ENCODE measurements at places on chromosomes 13 and 19. TPM values are rescaled to one million over a fixed set of nuclear protein-coding genes. Genes with fewer than 3 reads are reported as not detected.

- H3K27me3 ChIP-seq, result no peaks in the 10 kb centered on the region
- no peak overlapping the region for H3K27ac ChIP-seq
- H3K36me3 ChIP-seq, result no peaks in the 10 kb centered on the region
Measured at GRCh38 chr19:28396287-28396831, 816.6 kb downstream of the UQCRFS1 start.

GRCh38 chr13:49821216-49822009, 28.9 kb upstream of the KPNA3 start:
- peaks cover 4% of the 10 kb centered on the region for H3K27me3 ChIP-seq
- no peak overlapping the region for H3K4me3 ChIP-seq
- peak; percentile 51 for DNase-seq
- no peaks in the 10 kb centered on the region for H3K36me3 ChIP-seq
- H3K27ac ChIP-seq, result no peak overlapping the region
- no peaks in the 10 kb centered on the region for H3K4me1 ChIP-seq

DNA sequence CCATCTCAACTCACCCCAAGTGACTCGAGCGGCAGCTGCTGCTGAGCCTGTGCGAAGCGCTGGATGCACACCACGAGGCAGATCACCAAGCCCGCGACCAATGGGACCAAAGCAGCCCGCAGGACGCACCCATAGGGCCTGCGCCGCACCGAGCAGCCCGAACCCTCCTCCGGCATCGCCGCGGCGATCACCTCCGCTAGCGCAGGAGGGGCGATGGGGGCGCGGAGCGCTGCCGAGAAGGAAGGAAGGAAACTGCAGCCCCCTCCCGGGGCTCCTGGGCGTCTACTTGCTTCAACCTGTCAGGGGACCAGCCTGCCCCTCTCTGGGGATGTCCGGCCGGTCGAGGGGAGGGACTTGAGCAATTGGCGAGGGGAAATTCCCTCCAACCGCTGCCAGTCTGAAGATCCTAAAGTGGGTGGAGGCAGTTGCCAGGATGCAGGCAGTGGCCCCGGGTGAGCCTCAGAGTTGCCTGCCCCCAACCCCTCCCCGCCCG, at the start of gene CD70:
TSS of gene CD70 (minus strand) at position 324 of the 493 bp plus-strand sequence. CDS start at position 176, 148 bp downstream.
- peak within 1 kb of the TSS; percentile 61 for H3K4me3 ChIP-seq
- H3K4me1 ChIP-seq, result peaks cover 55% of the 10 kb centered on the region
- peaks cover 9% of the 10 kb centered on the region for H3K27me3 ChIP-seq
- H3K36me3 ChIP-seq, result no peaks in the 10 kb centered on the region
- H3K27ac ChIP-seq, result peak within 1 kb of the TSS; percentile 58
- peak; percentile 41 for DNase-seq

DNA sequence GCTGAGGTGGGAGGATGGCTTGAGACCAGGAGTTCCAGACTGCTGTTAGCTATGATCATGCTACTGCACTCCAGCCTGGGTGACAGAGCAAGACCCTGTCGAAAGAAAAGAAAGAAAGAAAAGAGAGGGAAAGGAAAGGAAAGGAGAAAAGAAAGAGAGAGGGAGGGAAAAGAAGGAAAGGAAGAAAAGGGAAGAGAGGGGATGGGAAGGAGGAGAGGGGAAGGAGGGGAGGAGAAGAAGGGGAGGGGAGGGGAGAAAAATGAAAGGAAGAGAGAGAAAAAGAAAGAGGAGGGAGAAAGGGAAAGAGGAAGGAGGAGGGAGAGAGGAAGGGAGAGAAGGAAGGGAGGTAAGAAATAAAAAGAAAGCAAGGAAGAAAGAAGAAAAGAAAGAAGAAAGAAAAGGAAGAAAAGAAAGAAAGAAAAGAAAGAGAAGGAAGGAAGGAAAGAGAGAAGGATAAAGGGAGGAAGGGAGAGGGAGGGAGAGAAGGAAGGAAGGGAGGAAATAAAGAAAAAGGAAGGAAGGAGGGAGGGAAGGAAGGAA, 44.1 kb downstream of the INSR start:
- H3K27ac ChIP-seq, result no peak overlapping the region
- DNase-seq, result no peak
- H3K4me1 ChIP-seq, result no peaks in the 10 kb centered on the region
- no peaks in the 10 kb centered on the region for H3K27me3 ChIP-seq
- no peaks in the 10 kb centered on the region for H3K36me3 ChIP-seq

DNA sequence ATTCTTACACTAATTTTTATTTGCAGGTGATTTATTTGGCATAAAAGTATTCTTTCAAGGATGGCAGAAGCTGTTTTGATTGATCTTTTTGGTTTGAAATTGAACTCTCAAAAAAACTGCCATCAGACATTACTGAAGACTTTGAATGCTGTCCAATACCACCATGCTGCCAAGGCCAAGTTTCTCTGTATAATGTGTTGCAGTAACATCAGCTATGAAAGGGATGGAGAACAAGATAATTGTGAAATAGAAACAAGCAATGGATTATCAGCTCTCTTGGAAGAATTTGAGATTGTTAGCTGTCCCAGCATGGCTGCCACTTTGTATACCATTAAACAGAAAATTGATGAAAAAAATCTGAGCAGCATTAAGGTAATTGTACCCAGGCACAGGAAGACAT, 1.2 kb downstream of the LACC1 start:
- H3K4me3 ChIP-seq, result no peak overlapping the region
- H3K27ac ChIP-seq, result no peak overlapping the region
- peaks cover 9% of the 10 kb centered on the region for H3K4me1 ChIP-seq
- no peaks in the 10 kb centered on the region for H3K27me3 ChIP-seq
- no peaks in the 10 kb centered on the region for H3K36me3 ChIP-seq

DNA sequence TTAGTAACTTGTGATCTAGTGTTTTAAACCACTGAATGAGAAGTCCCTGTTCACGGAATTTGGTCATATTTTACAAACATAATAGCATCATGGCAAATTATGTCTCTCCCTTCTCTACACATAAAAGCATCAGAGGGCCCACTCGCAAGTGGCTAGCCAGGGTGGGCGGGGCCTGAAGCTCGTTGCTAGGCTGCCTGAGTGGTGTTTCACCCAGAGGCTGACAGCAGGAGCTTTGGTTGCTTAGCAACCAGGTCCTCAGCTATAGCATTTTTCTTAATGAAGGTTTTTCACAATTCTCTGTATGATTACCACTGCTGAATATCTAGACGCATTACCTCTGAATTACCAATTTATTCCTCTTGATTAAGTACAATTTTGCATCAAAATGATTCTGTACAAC, 126.5 kb downstream of the NALCN start:
- no peaks in the 10 kb centered on the region for H3K4me1 ChIP-seq
- DNase-seq, result no peak
- H3K36me3 ChIP-seq, result no peaks in the 10 kb centered on the region
- no peak overlapping the region for H3K4me3 ChIP-seq

DNA sequence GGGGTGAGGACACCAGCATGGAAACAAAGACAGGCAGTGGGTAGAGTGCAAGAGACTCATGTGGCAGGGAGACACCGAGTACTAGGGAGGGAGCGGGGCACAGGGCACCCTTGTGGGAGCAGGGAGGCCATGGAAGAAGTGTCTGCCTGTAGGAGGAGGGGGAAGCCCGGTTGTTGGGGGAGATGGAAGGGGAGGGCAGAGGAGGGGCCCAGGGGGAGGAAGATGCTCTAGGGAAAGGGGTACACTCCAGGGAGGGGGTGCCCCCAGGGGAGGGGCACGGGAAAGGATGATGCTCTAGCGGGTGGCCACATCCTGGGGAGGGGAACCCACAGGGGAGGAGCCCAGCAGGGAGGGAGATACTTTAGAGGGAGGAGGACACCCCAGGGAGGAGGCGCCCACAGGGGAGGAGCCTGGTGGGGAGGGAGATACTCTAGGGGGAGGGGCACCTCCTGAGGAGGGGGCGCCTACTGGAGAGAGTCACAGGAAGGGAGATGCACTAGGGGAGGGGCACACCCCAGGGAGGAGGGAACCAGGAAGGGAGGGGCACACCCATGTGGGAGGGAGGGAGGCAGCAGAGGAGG, 24.9 kb downstream of the CPAMD8 start:
- peak; percentile 84 for DNase-seq
- H3K36me3 ChIP-seq, result no peaks in the 10 kb centered on the region
- peaks cover 23% of the 10 kb centered on the region for H3K4me1 ChIP-seq
- H3K27me3 ChIP-seq, result no peaks in the 10 kb centered on the region
- peak overlapping the region; percentile 72 for H3K27ac ChIP-seq

DNA sequence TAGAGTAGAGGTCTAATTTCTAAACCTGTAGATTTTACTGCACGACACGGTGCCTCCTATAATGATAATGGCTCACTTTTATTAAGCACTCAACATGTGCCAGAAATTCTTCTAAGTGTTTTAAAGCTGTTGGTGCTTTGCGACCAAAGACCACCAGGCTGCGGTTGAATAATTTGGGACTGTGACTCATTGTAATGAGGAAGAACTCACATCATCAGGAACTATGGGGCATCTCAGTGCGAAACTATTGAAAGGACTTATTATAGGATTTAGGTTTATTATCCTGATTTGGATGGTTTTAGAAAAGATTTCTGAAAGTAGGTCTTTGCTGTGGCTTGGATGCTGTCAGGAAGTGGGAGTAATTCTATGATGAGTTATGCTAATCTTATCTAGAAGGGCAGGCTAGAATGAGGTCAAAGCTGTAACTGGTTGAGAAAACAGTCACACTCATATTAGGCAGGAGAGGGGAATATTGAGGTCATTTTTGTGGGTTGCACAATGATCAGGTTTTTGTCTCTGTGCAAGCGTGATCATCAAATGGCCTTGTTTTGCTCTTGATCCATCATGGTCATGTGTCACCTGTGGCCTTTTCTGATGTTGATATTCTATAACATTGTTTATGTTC, 266.8 kb downstream of the PCDH20 start:
- no peaks in the 10 kb centered on the region for H3K27me3 ChIP-seq
- DNase-seq, result no peak
- no peak overlapping the region for H3K27ac ChIP-seq

DNA sequence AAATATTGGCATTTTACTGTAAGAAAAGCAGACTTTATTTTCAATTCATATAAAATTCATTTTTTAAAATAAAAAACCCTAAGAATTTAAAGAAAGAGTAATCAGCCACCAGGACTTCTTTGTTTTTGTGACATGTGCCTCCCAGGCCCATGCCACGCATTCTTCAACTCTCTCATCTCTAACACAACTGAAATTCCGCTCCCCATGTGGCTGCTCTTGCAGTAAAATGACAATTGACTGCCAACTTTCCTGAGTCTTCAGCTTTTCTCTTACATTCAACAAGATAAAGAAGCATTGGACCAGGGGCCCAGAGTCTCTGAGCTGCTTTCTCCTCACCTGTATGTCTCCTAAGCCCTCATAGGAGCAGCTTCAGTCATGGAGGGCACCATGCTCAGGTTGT, 372.1 kb downstream of the UQCRFS1 start:
- no peaks in the 10 kb centered on the region for H3K36me3 ChIP-seq
- DNase-seq, result no peak
- H3K27ac ChIP-seq, result no peak overlapping the region

DNA sequence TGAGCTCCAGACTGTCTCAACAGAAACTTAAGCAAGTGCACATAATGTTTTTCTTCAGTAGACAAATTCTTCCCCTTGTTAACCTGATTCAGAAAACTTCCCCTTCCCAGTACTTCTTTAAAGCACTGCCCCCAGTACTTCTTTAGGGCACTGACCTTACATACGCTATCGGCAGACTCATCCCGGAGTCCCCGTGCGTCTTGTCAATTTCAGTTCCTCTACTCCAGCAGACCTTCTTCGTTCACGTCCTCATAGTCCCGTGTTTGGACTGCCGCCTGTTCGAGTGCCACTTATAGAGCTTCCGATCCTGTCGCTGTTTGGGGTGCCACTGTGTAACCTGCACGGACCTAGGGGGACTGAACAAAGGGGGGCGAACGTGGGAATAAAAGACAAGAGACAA, 29.0 kb downstream of the ZNF627 start:
- DNase-seq, result no peak
- H3K4me1 ChIP-seq, result peaks cover 8% of the 10 kb centered on the region
- H3K4me3 ChIP-seq, result no peak overlapping the region
- H3K27ac ChIP-seq, result no peak overlapping the region
- no peaks in the 10 kb centered on the region for H3K36me3 ChIP-seq

DNA sequence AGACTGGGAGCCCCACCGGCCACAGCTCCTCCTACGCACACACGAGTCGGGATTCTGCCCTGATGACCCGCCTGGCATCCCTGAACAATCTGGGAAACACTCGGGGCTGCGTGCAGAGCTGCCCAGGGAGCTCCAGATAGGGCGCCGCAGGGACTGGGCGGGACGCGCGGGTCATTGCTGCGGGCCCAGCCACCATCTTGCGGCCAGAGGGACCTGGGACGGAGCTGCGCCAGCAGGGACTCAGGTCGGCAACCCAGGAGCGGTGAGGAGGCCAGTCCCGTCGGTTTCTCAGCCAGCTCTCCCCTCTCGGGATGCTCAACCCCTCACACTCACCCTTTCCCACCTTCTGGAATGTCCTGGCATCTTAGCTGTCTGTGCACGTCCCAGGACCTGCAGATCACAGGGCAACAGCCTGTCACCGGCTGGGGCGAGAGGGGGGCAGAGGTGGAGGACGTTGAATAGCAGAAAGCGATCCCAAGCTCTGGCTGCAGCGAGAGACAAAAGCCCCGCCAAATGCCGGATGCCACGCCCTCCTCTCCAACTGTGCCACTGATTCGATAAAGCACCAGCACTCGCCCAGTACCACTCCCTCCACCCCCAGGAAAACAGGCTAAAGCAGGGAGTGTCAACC, 20.4 kb upstream of the ZNF91 start:
- peaks cover 8% of the 10 kb centered on the region for H3K4me1 ChIP-seq
- DNase-seq, result no peak
- H3K27ac ChIP-seq, result no peak overlapping the region

GRCh38 chr19:39448271-39448670, 2.9 kb downstream of the SUPT5H start:
- H3K4me3 ChIP-seq, result peak overlapping the region; percentile 99
- H3K27ac ChIP-seq, result peak overlapping the region; percentile 8
- no peak for DNase-seq
- peaks cover 49% of the 10 kb centered on the region for H3K4me1 ChIP-seq
- H3K36me3 ChIP-seq, result peaks cover 21% of the 10 kb centered on the region

DNA sequence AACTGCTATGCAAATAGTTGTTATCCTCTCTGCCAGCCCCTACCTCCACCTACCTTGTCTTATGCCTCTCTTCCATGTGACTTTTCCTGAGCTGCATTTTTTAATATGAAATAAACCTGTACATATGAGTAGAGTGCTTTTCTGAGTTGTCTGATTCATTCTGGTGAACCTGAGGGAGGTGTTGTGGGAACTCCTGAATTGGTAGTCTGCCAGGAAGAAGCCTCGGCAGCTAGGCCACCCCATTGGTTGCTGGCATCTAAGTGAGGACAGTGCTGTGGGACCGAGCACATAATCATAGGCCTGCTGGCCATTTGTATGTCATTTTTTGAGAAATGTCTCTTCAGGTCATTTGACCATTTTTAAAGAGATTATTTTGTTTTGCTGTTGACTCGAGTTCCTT, 1146.8 kb downstream of the UQCRFS1 start:
- H3K36me3 ChIP-seq, result no peaks in the 10 kb centered on the region
- H3K4me1 ChIP-seq, result no peaks in the 10 kb centered on the region
- no peak overlapping the region for H3K4me3 ChIP-seq
- H3K27me3 ChIP-seq, result no peaks in the 10 kb centered on the region
- no peak for DNase-seq

- no peaks in the 10 kb centered on the region for H3K27me3 ChIP-seq
- peak overlapping the region; percentile 71 for H3K4me3 ChIP-seq
- H3K4me1 ChIP-seq, result peaks cover 21% of the 10 kb centered on the region
- no peaks in the 10 kb centered on the region for H3K36me3 ChIP-seq
- no peak overlapping the region for H3K27ac ChIP-seq
Measured at GRCh38 chr19:6087074-6087571, 23.2 kb downstream of the RFX2 start.

Gene ZNF229
- total RNA-seq, result not detected

Gene PEX11G
- total RNA-seq, result not detected

Gene GPC5
- total RNA-seq, result 0.81 TPM

Gene CEACAM20
- total RNA-seq, result not detected

Gene FGF22
- 0.81 TPM for total RNA-seq

Gene FAM216B
- total RNA-seq, result not detected

Gene RXFP2
- total RNA-seq, result not detected

Gene ZNF765
- 6.1 TPM for total RNA-seq

Data from CD4-positive, CD25-positive, alpha-beta regulatory T cell (primary cell).